CD4-positive, alpha-beta T cell treated with Interleukin-2 at 100 ng/mL for 4 hours (primary cell): ENCODE measurements at places on chromosomes 16 and 17.

GRCh38 chr17:47803201-47803600, 18.4 kb downstream of the OSBPL7 start:
- no peak for DNase-seq

GRCh38 chr16:53937161-53937880, 233.4 kb downstream of the FTO start:
- no peak for DNase-seq

DNA sequence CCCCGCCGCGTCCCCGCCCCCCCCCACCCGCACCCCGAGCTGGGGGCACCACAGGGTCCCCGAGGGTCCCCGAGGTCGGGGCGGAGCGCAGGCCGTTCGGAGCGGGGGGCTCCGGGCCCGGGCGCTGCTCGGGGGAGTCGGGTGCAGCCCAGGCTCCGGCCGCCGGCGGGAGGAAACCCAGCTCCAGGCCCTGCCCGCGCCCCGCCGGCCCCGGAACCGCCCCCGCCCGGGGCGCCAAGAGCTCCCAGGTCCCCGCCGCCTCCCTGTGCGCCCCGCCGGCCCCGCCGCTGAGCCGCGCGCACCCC, 33.2 kb upstream of the RPH3AL start:
- no peak for DNase-seq

DNA sequence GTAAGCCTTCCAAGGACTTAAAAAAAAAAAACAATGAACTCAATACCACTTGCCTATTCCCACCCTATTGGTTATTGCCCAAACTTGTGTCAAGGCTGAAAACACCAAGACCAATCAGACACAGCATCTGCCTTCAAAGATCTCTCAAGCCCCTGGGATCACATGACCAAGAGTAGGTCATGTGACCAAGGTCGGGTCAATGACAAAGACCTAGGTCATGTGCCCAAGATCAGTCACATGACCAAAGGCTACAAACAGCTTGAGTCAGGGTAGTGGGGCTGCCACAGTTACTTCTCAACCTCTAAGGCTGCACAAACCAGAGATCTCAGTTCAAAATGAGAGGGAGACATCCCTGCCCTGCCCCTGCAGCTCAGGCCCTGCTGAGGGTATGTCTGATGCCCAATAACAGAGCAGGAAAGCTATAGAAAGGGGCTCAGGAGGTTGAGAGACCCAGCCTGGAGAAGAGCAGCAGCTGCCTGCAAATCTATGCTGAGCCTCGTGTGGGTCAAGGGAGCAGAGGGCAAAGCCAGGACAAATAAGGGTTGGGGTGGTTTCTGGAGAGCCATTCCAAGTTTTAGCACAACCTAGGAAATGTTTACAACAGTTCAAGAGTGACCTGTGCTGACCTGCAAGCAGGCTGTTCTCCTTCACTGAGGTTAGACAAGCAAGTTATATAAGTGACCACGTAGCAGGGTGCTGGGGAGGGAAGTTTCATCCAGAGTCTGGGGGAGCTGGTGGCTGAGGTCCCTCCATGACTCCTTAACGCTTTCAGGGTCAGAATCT, 48.8 kb downstream of the PIMREG start:
- DNase-seq, result no peak

GRCh38 chr16:47644661-47645060, 183.5 kb downstream of the PHKB start:
- no peak for DNase-seq

- no peak for DNase-seq
Measured at GRCh38 chr16:87276091-87276701, 41.0 kb downstream of the C16orf95 start.

DNA sequence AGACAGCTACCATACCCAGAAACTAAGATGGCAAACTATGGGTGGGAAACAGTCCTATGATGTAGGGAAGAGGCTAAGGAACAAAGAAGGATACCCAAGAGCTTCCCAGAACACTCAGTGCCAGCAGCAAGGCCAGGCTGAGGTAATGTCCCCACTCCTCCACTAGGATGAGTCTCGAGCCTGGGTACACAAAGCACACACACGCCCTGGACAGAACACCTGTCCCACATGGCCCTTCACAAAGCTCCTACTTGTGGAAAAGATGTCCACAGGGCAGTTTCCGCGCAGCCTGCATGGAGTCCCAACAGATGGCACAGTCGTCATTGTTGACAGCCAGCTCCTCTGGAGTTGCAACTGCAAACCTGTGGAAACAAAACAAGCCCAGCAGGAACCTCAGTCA, 23.9 kb downstream of the AMFR start:
- no peak for DNase-seq

DNA sequence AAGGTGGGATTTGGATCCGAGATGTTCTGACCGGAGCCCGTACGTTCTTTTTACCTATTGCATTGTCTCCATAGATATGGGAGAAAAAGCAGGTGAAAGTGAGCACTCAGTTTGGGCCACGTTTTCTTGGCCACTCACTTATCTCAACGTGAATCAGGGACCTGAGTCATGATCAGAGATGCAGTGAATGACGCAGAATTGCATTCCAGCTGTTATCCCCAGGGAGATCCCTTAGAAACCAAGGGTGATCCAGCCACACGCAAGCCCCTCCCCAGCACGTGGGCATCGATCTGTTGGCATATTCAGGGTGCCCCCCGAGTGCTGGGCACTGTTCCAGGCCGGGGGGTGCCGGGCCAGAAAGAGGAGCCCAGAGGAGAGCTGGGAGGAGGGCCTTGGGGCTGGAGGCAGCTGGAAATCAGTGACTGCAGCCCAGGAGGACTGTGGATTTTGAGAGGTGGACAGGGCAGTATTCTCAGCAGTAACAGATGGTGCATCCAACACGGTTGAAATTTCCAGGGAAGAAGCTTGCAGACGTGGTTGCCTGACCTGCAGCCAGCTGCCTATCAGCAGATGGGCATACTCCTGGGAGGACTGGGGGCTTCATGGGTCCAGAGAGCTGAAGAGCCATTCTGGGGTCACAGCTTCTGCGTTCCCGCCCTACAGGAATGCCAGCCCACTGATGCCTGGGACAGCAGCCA, 87.2 kb upstream of the CACNG5 start:
- no peak for DNase-seq

- no peak for DNase-seq
Measured at GRCh38 chr17:76528528-76529223, 8.8 kb downstream of the CYGB start.

- no peak for DNase-seq
Measured at GRCh38 chr16:25370541-25370940, 112.9 kb upstream of the ZKSCAN2 start.

DNA sequence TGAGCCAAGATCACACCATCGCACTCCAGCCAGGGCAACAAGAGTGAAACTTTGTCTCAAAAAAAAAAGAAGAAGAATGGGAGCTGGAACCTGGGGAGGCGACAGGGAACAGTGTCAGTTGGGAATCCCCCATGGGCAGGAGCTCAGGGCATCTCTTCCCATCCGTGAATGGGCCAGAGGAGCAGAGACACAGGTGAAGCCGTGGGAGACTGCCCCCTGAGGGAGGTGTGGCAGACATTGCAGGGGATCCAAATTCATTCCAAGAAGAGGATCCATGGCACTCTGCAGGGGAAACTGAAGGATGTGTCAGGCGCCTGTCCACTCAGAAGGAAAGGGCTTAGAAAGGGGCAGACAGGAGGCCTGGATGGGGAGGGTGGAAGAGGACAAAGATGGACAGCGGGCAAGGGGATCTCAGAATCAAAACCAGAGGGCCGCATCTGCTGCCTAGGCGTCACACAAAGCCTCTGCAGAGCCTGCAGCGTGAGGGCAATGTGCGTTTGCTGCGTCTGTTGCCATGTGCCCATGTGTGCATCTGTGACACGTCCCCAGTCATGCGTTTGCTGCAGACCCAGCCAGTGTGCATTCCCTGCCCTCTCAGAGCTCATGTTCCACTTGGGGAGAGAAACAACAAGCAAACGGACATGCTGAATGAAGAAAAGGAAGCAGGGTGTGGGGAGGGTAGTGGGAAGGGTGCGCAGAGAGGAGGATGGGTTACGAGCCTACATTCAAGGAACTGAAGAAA, 30.6 kb upstream of the TNRC6C start:
- DNase-seq, result no peak
